Esophagus mucosa (tissue), 1 donor: ENCODE measurements at places on chromosomes 6 and 20. TPM values are rescaled to one million over a fixed set of nuclear protein-coding genes. Genes with fewer than 3 reads are reported as not detected.

STMND1 gene
- not detected for total RNA-seq

BPIFB1 gene
- 8.3 TPM for total RNA-seq

GRCh38 chr20:23132930-23133559 is 46.9 kb upstream of the CD93 start:
- no peak for ATAC-seq

- no peak for ATAC-seq
These were observed 2.9 kb downstream of the ZNF335 start for GRCh38 chr20:45968801-45969711.

DNA sequence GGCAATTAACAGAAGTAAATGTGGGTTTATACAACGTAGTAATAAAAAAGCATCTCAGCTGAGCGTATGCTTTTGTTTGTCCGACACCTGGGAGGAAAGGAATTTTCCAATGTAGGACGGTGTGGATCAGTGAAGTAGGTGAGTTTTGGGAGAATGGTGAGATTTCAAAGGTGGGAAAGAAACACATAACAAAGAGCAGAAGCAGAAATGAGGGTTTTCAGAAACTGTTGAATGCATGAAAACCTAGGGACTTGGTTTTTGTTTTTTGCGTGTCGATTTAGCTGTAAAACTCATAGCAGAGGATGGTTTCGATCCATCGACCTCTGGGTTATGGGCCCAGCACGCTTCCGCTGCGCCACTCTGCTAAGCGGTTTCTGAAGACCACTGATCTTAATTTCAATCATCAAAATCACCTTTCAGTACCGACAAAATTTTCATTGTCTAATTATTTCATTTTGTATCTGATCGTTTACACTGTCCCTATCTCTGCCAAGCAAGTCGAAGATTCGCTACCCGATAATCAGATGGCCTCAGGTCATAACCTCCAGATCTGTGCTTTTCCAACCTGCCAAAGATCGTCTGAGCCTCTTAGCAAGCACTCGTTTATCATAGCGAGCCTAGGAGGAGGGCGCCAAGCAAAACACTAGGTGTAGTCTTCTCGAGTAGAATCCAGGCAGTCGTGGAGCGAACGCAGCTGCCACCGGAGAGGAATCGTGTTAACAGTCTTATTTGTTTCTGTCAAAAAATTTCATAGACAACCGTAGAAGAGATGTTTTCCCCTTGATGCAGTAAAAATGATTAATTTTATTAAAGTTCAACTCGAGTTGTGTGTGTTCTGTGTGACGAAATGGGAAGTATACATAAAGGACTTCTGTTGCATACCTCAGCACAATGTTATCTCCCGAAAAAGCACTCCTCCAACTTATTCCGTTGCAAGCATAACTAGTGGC is 20.9 kb upstream of the POM121L2 start:
- ATAC-seq, result no peak

DNA sequence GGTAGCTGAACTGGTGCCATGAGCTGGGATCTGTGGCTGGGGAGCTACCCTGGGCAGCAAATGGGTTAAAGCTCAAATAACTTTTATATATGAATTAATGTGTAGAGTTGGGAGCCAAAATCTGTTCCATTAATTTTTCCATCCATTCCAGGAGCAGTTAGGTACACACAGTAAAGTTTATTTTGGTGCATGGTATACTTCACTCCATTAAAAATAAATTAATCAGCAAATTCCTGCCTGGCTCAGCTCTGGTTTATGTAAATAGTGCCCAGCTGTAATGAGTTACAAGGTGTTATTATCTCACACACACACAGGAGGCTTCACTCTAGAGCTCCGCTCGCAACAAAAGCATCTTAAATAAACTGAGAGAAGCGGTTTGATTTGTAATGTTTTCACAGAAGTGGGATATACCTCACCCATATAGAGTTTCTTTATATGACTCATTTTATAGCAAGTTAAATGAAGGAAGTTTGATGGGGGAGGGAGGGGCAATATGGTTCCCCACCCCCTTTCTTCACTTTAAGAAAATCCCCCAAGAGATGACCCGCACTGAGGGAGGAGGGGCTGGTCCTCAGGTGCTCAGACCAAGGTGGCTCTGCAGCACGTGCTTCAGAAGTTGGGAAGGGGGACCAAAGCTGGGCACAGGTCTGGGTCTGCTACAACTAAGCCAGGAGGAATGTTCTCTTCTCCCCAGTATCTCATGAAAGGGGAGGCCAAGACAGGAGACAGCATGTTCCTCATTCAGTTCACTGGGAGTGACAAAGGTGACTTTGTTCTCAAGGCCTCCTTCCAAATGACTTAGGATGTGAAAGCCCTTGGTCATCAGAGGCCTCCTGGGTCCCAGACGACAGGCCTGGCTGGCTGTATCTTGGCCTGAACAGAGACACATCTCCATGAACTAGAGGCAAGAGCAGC is 10.5 kb upstream of the FAM83C start:
- no peak for ATAC-seq

DNA sequence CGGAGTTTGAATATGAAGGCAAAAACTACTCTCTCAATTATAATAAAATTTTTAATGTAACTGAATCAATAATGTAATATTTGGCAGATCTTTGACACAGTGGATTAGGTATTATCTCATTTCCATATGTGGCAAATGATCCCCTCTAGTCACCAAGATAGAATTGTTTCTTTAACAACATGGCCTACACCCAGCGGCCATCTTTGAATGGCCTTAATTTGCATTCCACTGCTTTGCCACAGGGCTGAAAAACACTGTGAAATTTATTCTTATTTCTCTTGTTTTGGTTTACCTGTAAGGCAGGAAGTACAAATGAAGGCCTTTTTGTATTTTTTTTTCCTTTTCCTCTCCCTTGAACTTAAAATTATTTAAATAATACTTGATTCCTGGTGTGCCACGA is 162.6 kb upstream of the SCGN start:
- no peak for ATAC-seq

GRCh38 chr6:3152689-3153088 is 4.7 kb downstream of the TUBB2A start:
- ATAC-seq, result no peak

DNA sequence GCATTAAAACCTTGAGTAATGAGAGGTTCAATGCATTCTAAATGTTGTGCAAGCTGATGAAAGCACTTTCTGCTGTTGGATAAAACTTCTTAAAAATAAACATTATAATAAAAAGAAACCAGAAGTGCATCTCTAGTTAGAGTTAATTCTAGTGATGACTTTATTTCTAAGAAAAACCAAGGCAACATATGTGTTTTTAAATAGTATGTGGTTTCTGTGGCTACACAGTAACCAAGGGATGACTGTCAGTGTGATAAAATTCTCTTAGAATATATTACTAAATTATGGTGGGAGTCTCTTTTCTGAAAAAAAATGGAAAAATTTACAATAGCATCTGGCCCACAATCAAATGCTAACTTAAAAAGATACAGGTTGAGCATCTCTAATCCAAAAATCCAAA is 117.0 kb downstream of the ME1 start:
- no peak for ATAC-seq

GRCh38 chr6:144262470-144263369 is 22.4 kb upstream of the UTRN start:
- ATAC-seq, result no peak
